ENCODE measurements at places on chromosomes 4 and X.
A peak's percentile ranks its signal among the peaks of the same experiment; 100 is the strongest.

DNA sequence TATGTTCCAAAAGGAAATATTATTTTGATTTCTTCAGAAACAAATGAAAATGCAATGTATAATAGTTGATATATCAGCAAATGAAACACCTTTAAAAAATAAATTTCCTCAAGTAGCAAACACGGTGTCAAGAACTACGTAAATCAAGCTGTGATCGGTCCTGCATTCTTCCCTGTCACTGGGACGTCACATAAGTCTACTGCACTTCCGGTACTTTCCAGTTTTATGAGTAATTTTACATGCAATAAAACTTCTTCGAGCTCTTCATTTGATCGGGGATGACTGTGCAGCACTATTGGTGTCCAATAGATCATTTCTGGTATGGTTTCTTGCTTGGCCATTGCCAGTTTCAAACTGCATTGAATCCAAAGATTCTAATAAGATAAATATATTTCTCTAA, 114.0 kb upstream of the VEGFC start:
- no peak for DNase-seq

- DNase-seq = no peak
Measured at GRCh38 chr4:153227469-153228075, 23.3 kb downstream of the TRIM2 start.

DNA sequence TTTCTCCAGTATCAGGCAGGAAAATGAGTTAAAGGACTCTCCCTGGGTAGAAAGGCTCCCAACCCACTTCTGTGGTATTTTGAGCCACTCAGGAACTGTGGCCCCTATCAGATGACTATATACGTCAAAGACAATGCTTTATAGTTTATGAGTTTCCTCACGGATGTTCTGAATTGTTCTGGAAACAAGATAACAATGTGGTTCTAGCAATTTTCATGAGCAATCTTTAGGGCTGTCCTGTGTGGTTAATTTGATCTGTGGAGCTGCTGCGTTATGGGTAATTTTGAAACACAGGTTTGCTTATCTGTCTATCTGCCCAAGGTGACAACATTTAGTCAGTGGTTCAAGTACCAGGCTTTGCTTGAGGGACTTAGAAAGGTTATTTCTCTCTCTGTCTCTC, 46.7 kb upstream of the IL2 start:
- no peak for DNase-seq

DNA sequence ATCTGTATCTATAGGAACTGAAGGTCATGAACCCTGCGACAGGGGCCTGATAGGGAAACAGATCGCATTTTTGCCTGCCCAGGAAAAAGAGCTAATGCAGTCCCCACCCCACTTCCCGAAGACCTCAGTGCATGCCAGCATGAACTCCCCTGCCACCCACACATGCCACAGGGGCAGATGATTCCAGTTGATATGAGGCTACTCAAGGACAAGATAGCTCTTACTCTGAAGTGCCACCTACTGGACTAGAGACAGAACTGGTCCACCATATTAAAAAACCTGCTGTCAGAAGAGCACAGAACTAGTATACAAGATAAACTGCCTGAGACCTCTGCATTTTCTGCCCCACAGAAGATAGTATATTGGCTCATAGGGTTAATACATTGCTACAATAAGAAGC, 68.0 kb downstream of the YIPF7 start:
- no peak for DNase-seq

DNA sequence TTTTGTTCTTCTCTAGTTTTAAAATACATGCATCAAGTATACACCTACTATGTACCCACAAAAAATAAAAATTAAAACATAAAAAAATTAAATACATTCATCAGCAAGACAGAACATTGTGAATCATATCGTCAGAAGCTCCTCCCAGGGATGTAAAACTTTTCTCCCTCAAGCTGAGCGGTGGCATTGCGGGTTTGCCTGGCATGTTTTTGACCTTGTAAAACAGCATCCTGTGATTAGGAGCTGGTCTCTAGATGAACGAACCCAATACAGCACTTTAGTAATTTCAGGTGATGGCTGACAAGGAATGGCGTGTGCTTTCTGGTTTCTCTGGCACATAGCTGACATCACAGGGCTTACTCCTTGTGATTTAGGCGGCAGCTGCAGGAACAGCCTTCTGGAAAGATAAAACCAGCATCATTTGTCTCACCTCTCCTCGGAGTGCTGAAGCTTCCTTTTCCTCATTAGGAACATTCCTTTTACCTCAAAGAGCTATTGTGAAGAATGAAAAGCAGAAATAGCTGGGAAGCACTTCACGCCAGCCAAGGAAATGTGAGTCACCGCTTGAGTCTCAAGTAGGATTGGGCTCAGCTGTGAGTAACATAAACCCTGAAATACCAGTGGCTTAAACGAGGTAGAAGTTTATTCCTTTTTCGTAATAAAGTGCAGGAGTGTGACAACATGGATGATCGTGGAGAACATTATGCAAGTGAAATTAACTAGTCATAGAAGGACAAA, 44.3 kb downstream of the NYX start:
- no peak for DNase-seq

- DNase-seq = no peak
Measured at GRCh38 chrX:71872542-71873458, 37.8 kb upstream of the NHSL2 start.

GRCh38 chr4:150366487-150366999, 215.4 kb upstream of the MAB21L2 start:
- no peak for DNase-seq

GRCh38 chr4:73252001-73252400, 6.6 kb downstream of the ANKRD17 start:
- DNase-seq = no peak

GRCh38 chr4:15410750-15411149, 17.1 kb upstream of the C1QTNF7 start:
- no peak for DNase-seq

GRCh38 chr4:45971108-45971507, 152.7 kb downstream of the GABRG1 start:
- no peak for DNase-seq

DNA sequence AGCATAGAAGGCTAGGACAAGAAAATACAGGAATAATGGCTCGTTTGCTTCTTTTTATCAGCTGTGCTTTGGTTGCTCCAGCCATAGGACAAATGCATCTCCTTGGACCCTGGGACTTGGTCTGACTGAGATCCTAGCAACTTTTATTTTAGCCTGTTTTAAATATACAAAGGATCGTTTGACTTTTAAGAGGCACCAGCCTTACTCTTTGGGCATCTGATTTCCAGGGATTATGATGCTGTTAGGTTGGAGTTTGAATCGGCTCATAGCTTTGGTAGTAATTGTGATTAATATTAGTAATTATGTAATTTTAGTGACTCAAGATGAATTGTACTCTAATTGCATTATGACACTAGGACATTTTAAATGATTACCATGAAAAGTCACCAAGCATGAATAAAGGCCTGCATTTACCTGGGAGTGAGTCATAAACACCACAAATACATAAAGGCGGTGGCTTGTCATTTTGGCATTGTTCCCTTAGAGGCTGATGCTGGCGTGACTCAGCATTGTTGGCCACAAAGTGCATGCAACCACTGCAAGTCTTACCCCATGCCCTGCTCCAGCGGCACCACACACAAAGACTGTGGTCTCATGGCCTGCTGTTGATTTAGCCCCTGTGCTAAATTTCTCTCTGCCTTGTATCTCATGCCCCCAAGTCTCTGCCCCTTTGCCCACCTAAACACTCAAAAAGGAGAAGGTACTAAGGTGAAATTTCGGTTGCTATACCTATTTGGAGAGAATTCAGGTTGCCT, 12.4 kb downstream of the GPAT3 start:
- DNase-seq = peak; percentile 64

- DNase-seq = no peak
Measured at GRCh38 chr4:101229116-101229515, 118.2 kb downstream of the PPP3CA start.

DNA sequence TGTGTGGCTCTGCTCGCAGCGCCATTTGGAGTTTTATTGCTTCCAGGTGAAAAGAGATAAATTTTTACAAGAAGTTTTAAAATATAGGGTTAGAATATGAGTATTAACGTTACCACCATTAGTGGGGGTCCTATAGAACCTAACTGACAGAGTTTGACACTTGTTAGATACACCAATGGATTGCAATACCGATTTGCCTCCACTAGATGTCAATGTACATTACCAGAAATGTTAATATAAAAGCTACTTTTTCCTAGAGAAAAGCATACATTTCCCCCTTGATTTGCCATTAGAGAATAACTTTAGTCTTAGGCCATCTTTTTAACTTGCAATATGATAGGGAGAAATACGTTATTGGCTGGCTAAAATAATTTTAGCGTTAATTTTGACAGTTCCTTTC, 108.4 kb downstream of the LINC00632 start:
- DNase-seq = no peak

- no peak for DNase-seq
Measured at GRCh38 chrX:50386520-50386919, 84.1 kb downstream of the DGKK start.

GRCh38 chrX:135213200-135213844, 38.5 kb upstream of the ETDA start:
- DNase-seq = peak; percentile 23

DNA sequence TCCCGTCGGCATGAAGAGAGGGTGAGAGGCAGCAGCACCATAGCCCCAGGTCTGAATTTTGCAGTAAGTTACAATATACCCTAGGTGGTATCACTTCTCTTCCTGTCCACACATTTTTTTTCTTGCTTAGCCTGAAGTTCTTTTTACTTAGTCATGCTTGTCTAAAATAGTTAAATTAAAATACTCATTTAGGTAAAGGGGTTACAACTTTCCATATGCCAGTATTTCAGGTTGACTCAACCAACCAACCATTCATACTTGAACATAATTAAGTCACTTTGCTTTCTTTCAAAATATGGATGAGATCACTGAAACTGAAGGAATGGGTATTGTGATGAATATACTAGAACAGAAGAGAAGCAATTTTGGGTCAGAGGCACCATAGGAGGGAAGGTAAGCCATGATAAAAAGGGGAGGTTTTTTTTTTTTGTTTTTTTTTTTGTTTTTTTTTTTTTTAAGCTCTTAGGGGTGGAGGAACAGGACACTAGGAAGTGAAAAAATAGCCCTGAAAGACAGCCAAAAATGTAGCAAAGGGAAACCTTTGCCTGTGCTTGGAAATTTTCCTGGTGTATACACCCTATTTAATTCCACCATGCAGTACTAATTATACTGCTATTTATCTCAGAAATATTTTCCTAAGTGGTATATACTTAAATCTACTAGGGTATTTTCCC, 41.8 kb downstream of the RPS6KA3 start:
- no peak for DNase-seq

DNA sequence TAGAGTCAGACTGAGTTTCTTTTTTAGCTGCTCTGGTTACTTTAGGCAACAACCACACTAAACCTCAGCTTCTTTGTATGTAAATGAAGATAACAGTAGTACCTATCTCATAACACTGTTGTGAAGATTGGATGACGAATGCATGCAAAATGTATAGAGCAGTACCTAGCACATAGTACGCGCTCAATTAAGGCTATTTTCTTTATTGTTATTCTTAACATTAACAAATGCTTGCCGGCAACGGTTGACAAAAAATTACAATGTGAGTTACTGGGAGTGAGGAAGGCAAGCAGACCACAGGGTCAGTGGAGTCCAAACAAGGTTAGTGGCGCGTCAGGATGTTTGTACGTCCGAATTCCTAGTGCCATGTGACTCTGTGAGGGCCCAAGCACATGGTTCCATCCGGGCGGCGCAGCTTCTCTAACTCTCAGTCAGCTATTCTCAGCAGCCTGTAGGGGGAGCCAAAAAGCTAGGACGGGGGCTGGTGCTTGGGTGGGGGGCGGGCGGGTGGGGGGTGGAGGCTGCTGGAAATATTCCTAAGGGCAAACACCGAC, 821 bp upstream of the NALF2 start:
- DNase-seq = no peak

DNA sequence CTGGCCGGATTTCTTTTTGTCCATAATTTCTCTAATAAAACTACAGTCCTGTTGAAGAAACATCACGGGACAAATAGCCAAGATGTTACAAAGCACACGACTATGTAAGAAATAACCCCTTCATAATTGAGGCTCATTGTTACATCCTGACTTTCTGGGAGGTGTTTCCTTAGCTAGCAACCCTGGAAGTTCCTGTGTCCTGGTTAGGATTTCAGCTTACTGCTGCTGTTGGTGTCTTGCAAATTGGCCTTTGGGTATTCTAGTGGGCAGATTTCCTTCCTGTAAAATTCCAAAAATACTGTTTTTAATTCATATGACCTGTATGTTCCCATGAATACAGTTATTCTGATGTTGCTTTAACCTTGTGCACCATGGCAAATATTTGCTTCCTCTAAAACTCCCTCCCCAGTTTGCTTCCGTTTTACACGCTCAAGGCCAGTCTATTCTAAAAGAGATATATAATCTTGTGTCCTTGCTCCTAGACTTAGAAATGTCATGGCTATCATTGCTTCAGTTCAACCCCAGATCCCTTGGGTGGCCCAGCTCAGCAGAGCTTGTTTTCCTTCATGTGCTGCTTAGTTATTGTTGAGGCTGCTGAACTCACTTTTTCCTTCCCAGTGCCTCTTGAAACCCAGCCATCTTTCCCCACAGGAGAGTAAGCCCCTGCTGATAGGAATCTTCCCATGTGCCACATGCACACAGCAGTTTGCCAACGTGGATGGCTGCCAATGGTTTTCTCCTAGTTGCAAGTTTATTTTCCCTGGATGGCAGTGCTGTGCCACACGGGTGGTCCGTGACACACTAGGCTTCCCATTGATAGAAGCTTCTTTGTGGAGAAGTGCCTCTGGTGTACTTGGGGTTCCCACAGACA, 75.8 kb downstream of the TSPAN7 start:
- no peak for DNase-seq

DNA sequence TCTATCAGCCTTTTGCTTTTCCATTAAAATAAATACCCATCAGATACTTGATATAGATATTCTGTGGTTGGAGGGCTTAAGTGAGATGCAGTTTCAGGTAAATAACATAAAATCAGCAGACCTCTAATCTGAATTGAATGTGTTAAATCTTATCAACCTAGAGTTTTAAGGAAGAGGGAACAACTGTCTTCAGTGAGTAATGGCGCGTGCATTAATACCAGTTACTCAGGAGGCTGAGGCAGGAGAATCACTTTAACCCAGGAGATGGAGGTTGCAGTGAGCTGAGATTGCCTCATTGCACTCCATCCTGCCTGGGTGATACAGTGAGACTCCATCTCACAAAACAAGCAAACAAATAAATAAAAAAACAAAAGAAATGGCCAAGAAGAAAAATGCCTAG, 54.3 kb downstream of the FAT4 start:
- DNase-seq = no peak
